T-cell (primary cell): ENCODE measurements at places on chromosomes 11 and 22. TPM values are rescaled to one million over a fixed set of nuclear protein-coding genes. Genes with fewer than 3 reads are reported as not detected.

The GAS2 gene
- 2.4 TPM for total RNA-seq

The MS4A6A gene
- 1.5 TPM for total RNA-seq

- no peaks in the 10 kb centered on the region for H3K36me3 ChIP-seq
- no peak overlapping the region for H3K27ac ChIP-seq
- DNase-seq = no peak
- peaks cover 7% of the 10 kb centered on the region for H3K4me1 ChIP-seq
Observed at GRCh38 chr11:34155057-34155756, 49.8 kb downstream of the NAT10 start.

DNA sequence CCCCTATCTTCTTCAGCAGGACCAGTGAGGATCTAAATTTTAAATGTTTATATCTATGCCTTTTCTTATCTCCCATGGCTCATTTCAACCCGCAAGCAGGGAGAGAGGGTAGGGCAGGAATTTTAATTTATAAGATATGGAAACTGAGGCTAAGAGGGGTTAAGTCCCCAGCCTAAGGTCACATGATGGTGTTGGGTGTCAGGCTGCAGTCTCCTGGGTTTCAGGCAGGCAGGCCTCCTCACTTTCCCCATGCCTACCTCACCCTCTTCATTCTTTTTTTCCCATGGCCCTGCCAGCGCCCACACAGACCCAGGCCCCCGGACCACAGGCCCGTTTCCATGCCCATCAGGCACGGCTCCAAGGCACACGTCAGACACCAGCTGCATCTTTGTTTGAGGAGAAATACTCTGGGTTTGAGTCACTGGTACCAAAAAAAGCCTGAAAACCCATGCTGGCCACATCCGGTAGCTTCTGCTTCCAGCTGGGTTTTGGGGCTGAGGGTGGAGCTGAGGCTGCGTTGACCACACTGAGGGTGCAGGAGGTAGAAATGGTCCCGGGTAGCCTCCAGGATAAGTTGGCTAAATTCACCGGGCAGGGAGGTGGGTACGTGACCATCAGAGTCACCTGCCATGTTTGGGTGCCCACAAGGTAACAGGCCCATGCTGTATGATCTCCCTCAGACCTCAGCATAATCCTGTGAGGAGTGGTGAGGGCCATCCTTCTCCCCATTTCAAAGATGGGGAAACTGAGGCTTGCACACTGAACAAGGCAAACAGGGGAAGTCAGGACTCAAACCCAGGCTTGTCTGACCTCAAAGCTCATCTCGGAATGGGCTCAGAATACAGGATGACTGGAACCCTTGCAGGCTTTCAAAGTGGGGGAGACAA is 7.5 kb downstream of the CRYBB1 start:
- no peaks in the 10 kb centered on the region for H3K36me3 ChIP-seq
- H3K4me3 ChIP-seq = no peak overlapping the region
- peak; percentile 16 for DNase-seq
- no peaks in the 10 kb centered on the region for H3K27me3 ChIP-seq

DNA sequence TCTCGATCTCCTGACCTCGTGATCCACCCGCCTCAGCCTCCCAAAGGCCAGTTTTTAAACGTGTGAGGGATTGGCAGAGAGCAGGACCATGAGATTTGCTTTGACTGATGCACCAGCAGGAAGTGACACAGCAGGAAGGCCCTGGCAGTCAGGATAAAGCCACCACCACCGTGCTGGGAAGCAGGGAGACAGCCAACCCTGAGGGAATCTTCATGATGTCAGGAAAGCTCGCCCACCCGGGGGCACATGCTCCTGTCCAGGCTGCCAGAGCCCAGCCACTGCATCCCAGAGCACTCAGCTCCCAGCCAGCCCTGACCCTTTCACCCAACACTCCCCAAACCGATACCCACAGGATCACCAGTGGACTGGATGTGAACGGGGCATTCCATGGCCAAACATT is 6.1 kb downstream of the TUBGCP6 start:
- H3K4me3 ChIP-seq = no peak overlapping the region
